ENCODE measurements at places on chromosomes 3 and 15.

- no peak for DNase-seq
Observed at GRCh38 chr3:26099692-26100091, 309.8 kb downstream of the OXSM start.

DNA sequence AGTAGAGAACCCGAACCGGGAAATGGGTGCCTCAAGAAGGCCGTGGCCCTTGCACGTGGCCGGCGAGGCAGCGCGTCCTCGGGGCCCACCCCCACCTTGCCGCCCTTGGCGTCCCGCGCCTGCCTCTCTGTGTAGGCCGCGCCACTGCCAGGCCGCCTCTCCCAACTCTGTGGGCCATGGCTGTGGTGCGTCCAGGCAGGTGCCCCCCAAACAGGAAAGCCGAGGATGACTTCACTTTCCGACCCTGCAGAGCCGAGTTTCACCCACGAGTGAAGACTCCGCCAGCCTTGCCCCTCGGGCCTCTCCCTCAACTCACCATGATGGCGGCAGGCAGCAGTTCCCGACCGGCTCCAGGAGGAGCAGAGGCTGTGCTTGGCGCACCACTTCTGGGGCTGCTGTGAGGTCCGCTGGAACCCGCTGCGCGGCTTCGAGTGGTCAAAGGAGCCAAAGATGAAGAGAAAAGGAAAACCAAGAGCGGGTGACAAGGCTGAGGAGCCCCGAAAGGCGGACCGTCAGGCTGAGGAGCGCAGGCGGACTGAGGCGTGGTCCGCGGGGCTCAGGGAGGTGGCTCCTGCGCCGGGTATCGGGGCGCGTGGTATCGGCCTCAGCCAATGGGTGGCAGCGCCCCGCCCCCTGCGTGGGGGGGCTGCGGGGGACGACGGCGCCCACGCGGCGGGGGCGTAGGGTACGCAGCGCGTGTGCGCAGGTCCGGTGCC is at the start of gene DAZL:
Gene DAZL, minus strand, starts transcription at position 537 of the 716 bp plus-strand sequence. Its CDS starts 218 bp downstream, at position 319.
- no peak for DNase-seq

GRCh38 chr15:74794248-74794969 is 12.5 kb downstream of the CSK start:
- DNase-seq, result no peak

GRCh38 chr3:31314258-31314657 is 218.5 kb upstream of the STT3B start:
- DNase-seq, result no peak

DNA sequence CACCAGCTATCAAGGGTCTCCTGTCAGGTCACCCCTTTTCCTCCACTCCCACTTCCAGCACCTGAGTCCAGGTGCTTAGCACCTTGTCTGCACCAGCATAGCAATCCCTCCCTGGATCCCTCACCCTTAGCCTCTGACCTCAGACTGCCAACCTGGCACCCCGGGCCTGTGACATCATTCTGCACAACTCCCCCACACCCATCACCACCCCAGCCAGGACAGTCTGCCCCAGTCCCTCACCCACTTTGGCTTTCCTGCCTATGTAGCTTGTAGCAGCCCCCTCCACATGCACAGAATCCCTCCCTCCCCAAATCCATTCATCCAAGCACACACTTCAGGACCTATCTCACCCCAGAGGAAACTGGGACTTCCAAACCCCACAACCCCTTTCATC is 819 bp upstream of the PLXNB1 start:
- DNase-seq, result no peak

DNA sequence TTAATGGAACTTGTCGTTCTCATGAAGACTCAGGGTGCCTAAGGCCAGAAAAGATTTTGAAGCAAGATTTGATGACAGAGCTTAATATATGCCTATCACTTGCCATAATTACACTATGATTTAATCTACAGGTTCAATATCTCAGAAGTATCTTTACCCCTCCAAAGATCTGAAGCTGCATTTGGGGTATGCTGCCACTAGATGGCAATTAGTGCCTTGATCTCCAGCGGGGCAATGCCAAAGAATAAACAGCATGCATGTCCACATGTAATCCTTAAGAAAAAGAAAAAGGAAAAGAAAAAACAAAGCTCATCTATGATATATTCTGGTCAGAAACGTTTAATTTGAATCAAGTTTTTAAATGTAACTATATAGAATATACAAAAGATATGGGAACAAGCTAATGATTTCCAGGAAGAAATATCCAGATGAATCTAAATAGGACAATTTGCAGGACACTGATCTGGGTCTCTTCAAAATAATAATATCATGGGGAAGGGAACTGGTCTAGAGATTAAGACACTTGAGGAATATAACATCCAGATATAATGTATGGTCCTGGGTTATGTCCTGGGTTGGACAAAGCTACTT is 55.0 kb upstream of the SOX14 start:
- DNase-seq, result no peak

DNA sequence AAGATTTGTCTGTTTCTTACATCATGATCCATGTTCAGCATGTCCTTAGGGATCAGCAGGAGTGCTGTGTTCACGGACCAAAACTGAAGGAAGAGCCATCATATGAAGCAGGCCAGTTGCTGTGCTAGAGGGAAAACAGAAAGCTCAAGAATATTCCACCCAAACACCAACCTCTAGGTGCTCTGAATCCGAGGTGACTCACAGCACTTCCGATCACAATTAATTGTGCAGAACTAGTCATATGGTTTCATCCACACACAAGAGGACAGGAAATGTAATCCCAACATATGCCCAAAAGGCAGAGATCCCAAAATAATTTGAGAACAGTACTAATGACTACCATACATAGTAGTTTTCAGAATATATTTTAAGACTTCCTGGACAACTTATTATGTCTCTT is 257.9 kb upstream of the KCNH8 start:
- DNase-seq, result no peak

GRCh38 chr15:74252291-74252690 is 16.2 kb downstream of the CCDC33 start:
- no peak for DNase-seq

DNA sequence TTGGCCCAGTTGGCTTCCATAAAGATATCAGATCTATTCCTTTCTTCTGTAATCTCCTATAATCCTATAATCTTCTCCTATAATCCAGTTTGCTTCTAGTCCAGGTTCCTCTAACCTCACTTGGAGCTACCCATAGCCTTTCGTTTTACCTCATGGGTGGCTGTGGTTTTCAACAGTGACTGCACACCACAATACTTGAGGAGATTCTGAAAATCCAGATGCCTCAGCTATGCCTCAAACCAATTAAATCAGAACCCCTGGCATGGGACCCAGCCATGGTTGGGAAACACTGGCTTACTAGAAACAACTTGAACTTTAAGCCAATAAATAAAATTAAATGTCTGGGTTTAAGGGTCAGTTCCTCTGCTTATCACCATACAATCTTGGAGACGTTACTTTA is 86.1 kb upstream of the NTRK3 start:
- no peak for DNase-seq

DNA sequence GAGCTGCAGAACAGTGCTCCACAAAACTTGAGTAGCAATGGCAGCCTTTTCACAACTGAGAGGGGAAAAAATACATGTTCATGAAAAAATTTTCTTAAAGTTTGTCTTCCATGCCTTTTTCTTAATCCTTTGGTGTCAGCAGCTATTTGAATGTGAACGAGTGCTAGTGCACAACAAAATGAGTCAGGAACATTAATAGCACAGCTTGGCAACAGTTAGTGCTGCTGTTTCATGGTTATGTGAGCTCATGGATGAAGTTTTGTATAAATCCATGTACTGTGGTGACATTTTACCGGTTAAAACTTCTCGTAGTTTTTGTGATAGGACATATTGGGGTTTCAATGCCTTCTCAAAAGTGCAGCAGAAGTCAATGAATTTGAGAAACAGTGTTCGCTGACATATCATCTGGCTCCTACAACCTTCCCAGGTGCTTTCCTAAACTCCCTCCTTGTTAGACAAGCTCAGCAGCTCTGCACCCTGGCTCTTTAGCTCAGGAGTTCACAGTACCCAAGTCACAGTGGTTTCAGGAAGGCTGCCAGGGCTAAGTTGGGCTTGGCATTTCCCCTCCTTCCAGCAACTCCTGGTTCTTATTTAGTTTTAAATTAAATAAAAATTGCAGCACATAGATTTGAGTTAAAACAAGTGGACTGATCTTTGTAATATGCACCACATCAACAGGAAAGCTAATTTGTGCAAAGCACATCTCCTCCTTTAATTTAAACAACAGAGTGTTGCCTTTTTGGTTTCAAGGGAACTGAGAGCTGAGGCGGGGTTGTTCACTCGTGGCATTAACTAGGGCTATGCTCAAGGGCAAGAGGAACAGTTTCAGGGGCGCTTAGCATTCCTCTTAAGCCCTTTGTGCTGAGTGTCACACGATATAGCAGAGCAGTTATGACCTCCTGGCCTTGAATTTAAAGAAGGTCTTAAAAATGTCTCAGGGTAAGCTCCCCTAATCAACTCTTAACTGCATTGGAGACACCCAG is 362.8 kb downstream of the CHST2 start:
- no peak for DNase-seq

DNA sequence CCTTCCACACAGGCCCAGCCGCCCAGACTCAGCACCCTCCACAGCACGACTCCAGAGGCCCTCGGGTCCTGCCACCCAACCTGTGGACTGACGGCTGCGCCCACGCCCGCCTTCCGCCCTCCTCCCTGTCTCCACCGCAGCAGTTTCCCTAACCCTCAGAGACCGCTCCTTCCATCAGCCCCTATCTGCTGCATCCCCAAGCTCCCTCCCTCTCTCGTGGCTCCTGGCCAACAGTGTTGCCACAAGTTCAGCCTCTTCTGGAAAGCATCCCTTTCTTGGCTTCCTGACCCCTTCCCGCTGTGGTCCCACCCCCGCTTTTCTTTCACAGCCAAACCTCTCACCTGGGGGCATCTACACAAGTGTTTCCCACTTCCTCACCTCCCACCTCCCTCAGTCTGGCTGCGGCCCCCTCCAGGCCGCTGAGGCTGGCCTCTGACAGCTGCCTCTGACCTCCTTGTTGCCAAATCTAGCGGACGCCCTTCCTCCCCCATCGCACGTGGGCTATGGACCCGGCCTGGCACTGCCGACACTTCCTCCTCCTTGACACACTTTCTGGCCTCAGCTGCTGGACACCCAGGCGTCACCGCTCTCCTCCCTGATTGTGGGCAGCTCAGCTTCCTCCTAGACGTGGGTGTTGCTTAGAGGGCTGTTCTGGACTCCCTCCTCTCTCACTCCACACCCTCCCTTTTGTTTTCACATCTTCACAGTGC is 168.8 kb upstream of the TLE3 start:
- DNase-seq, result no peak

DNA sequence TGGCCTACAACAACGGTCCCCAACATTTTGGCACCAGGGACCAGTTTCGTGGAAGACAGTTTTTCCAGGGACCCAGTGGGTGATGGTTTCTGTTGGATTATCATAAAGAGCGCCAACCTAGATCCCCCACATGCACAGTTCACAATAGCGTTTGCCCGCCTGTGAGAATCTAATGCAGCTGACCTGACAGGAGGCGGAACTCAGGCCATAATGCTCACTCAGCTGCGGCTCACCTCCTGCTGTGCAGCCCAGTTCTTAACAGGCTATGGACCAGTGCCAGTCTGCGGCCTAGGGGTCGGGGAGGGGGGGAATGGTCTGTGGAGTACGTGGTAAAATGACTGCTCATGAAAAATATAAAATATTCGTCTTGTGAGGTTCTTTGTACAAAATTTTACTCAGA is 518.5 kb upstream of the CADM2 start:
- DNase-seq, result no peak

DNA sequence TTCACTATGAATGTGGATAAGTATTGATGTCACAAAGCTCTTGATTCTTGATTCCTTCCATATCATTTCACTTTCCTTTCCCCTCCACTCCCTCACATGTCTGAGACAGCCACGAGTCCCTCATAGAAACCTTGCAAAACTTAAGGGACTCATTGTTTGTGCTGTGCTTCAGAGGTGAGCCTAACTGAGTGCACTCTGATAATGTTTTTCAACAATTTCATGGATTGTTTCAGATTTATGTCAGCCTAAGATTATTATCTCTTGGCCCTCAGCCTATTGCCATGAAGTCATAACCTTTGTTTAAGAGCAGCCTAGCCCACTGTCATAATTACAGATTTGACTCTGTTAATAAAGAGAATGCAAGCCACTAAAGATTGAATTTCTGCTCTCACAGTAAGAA is 363.6 kb downstream of the MECOM start:
- no peak for DNase-seq

All from activated CD8-positive, alpha-beta memory T cell treated with anti-CD3 and anti-CD28 coated beads, Interleukin-2, amount 10 ng/mL, durations not matched to agents 7 days and 5 days (primary cell).